Stimulated activated CD4-positive, alpha-beta T cell treated with anti-CD3 and anti-CD28 coated beads, Interleukin-2, amount 100 ng/mL, for 24 hours (primary cell): ENCODE measurements at places on chromosomes 16 and 17.

DNA sequence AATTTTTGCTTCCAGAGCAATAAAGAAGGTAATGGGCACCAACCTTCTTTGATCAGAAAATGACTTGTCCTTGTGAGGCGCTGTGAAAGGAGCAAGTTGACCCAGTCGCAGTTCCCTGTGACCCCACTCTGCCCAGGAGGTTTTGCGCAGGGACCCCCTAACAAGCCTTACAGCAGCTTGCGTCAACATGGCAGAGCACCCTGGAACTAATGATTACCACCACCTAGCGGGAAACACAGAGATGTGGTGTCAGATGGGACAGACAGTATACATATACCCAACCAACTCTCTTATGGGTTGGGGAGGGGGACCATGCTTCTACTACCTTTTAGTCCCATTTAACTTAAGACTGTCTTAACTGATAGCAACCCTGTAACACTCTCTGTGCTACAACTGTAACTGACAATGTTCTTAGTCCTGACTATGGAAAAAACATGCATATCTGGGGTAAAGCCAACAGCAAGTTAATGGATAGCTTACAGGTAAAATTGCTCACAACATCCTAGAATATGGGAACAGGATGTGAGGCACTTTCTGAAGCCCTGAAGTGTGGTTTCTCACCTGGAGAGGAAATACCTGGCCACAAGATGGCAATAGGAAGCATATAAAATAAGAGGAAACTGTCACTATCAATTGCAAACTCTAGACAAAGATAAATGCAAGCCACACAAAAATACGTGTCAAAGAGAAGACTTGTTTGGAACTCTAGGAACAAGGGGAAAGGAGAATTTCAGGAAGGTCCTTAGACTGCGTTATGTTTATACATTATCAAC is 3.0 kb downstream of the KARS1 start:
- DNase-seq = no peak

DNA sequence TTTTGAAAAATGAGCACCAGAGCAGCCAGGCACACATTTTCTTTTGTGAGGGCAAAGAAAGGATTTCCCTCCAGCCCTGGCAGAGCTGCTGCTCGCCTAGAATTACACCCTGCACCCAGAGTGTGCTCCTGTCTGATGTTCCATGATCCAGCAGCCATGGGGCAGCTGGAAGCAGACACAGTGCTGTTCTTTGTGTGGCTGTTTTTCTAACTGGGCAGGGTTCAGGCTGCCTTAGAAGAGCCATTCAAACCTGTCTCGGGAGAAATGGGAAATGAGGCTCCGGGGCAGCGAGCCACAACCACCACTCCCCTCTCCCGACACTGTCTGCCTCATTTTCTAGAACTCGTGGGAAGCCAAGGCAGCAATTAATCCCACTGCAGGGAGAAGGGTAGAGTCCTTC is 28.9 kb downstream of the LITAF start:
- no peak for DNase-seq

DNA sequence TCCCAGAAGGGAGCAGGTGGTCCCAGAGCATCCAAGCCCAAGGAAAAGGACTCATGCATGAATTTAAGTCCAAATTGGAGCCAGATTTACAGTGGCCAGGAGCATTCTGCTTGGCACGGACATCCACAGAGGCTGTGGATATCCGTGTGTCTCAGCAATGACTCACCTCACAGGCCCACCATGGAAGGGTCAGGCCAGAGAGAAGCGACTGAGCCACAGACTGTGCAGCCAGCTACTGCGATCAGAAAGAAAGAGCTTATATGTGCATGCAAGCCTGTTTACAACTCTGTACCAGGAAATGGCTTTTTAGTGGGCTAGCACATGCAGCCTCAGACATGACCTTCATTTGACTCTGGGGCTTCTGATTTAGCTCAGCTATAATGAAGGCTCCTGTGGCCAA is 231.0 kb downstream of the C16orf95 start:
- no peak for DNase-seq

DNA sequence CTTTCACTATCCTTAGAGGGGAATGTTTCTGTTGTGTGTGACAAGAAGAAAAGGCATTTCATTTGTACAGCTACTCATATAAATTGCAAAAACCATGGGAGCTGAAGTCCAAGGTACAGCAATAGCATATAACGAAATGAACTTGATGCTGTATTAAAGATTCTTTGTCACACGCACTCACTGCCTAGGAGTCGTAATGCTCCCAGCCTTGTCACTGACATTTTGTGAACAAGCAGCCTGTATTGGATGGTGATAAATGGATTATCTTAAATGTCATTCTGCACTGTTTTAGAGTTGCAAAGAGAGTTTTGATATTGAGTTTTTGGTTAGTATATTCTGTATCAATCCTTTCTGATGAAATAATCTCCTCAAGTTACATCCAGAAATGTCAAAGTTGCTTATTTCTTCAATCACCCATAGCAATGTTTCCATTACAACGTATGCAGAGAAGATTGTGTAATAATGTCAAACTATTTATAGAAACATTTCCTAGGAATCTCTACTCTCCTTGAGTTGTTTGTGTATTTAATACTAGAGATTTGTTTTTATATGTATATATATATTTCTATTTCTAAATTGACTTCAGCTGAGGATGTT is 270.6 kb downstream of the FTO start:
- no peak for DNase-seq

- no peak for DNase-seq
Observed at GRCh38 chr17:4712526-4712925, 2.1 kb downstream of the ARRB2 start.
